Stimulated activated CD4-positive, alpha-beta T cell treated with anti-CD3 and anti-CD28 coated beads, Interleukin-2, amount 100 ng/mL, for 48 hours (primary cell): ENCODE measurements at places on chromosomes 5 and 9.

GRCh38 chr5:110414360-110414759, 312.1 kb downstream of the TMEM232 start:
- DNase-seq = no peak

DNA sequence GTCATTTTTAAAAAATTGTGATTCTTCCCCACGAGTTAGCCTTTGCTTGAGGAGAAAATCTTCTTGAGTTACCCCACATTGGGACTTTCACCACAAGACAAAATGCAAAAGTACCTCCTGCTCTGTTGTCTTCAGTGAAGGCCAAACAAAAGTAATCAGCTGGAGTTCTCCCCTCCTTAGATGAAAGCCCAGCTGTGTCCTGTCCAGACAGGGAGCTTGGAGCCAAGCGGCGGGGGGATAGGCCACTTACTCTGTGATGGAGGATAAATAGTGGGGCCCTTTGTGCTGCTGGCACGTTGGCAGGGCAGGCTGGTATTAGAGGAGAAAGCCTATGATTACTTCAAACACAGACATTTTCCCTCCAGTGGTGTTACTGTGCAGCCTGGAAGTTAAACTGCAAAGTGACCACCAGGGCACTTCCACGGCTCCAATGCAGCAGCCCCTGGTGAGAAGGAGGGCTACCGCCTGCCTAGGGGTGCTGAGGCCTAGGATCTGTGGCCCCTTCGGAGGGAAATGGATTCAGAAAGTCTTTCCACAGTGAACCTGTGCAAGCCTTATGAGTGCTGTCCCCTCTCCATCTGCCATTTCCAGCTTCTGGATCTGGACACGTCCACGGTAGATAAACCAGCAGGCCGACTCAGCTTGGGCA, 155.0 kb downstream of the TMEM167A start:
- DNase-seq = no peak

GRCh38 chr9:16230731-16231130, 639.7 kb downstream of the BNC2 start:
- DNase-seq = no peak

DNA sequence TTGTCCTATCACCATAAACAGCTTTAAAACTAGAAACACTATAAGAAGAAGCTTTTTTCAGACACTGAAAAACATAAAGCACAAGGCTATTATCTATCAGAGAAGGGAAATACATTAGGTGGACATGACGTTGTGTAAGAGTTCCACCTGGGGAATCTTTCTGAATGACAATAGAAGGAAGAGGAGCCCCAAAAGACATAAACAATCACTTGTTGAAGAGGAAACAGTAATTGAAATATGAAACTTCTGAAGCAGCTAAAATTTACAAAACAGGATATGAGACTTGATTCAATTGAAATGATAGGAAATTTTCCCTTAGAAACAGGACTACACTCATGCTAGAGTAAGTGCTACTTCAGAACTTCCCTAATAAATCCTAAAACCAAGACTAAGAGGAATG, 933.6 kb downstream of the EFNA5 start:
- no peak for DNase-seq

DNA sequence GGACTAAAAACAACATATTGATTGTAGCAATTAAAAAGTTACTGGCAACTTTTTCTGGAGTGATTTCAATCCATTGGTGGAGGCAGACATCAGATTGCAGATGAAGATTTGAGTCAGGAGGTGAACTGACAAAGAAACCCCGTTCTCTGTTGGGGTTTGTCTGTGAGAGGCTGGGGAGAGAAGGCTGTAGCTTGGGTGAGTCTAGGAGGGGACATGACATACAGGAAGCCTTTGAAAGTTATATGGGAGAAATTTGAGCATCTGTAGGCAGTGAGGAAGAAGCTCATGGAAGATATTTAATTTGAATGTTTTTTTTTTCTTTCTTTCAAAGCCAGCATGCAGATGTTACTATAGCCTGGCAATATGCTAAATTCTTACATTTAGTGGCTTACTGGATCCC, 26.0 kb downstream of the KDM4C start:
- DNase-seq = no peak

GRCh38 chr5:136516637-136517036, 151.3 kb upstream of the TRPC7 start:
- no peak for DNase-seq

GRCh38 chr9:98043915-98044314, 12.6 kb upstream of the NANS start:
- no peak for DNase-seq

GRCh38 chr5:31794009-31794408, 155.1 kb downstream of the PDZD2 start:
- DNase-seq = no peak

- DNase-seq = no peak
Observed at GRCh38 chr9:13002740-13003139, 227.9 kb downstream of the LURAP1L start.

GRCh38 chr5:163941079-163941478, 435.7 kb downstream of the MAT2B start:
- DNase-seq = no peak

DNA sequence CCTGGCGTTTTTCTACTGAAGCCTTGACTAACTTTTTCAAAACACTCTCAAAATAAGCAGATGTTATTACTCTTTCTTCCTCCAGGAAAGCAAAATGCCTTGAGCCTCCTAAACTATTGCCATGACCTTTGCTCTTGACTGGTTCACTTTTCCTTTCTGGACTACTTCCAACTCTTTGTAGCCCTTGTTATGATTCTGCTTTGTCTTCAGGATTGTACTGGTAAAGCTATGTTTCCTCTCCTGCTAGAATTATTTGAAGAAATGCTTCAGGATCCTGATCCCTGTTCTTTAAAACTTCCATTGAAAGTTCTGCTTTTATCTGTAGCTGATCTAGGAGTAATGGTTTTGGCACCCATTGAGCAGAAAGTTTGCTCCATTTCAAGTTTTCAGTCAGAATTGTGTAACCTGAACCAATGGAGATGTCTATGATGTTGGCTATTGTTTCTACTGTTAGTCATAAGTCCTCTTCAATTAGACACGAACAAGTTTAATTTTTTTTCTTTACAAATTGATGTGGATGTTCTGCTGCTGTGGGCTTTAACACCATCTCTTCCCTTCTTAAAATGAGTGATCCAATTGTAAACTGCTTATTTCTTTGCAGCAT, 1356.4 kb downstream of the EFNA5 start:
- no peak for DNase-seq

GRCh38 chr5:16732356-16732755, 115.6 kb upstream of the RETREG1 start:
- no peak for DNase-seq

- no peak for DNase-seq
Observed at GRCh38 chr9:91663858-91664257, 240.2 kb upstream of the NFIL3 start.

DNA sequence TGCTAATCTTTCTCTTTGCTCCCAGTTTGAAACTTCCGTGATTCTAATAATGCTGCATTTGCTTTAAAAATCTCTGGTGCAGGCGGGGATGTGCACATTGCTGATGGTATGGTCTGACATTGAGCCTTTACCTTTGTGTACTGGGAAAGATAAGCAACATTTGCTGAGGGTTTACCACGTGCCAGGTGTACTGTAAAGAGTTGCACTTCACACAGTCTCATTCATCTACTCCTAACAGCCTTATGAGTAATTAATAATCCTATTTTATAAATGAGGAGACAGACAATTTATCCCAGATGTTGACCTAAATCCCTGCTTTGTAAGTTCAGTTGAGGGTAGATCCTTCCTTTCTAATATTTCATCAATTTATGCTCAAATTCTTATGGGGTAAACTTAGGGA, 726 bp upstream of the ADGRV1 start:
- no peak for DNase-seq

GRCh38 chr5:119382169-119382568, 26.4 kb downstream of the TNFAIP8 start:
- no peak for DNase-seq

DNA sequence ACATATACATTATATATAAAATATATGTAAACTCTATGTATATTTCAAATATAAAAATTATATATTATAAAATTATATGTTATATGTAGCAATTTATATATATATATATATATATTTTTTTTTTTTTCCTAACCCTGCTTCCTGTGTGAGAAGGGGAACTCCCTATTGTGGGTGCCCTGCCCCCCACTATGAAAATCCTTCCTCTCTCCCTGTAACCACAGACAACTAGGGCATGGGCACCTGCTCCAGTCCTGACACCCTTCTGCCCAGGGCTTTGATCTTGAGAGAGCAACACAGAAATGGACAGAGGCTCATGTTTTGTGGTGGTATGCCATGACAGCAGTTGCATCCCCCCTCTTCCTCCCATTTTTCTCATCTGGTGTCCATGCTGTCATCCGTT, 148.7 kb upstream of the IL12B start:
- DNase-seq = no peak

- DNase-seq = no peak
Observed at GRCh38 chr9:92660266-92660665, 9.7 kb downstream of the IPPK start.

GRCh38 chr9:4048441-4048840, 251.4 kb downstream of the GLIS3 start:
- DNase-seq = no peak

DNA sequence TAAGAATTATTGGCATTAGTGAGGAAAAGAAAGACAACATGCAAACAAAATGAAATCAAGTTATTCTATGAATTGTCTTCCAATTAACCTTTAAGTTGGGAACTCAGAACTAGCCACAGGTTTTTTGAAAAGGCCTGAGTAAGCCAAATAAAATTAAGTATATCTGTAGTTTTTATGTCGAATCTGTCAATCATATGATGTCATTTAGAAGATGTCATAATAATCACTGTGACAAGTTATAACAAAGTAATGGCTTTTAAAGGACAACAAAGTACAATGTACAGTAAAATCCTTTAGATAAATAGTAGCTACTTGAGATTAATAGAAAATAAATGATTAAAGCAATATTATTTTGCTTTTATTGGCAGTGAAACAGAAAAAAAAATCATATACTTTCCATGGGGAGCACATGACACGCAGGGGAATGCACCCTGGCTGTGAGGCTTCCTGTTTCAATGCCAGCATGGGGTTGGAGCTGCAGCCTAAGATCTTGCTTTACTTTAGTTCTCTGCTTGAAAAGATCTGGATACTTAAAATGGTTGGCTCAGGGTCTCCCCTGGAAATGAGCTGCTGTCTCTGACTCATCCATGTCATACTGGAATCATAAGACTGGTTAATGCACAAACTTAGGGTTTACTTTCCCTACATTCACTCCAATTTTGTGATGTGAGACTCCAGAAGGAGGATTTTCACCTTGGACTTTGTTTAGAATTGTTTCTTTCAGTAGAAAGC, 284.3 kb downstream of the TAF11L14 start:
- DNase-seq = no peak

DNA sequence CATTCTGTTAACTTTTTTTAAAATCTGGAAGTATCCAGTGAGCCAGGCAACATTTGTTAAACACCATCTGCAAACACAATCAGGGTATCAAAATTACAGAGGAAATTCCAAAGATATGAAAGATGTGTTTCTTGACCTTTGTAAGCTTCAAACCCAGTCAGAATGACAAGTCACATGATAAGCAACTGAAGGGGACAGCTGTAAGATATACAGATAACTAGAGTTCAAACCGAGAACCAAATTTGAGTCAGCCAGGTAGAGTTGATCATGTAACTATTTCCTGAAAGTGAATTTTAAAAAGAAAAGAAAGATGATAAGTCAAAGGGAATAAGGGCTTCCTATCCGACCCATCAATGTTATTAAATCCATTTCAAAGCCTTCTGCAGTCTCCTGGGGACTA, 196.2 kb downstream of the DEPDC1B start:
- DNase-seq = no peak

GRCh38 chr9:22005021-22005701, 3.9 kb downstream of the CDKN2B start:
- no peak for DNase-seq

- no peak for DNase-seq
Observed at GRCh38 chr5:58887721-58888409, 305.0 kb downstream of the RAB3C start.

DNA sequence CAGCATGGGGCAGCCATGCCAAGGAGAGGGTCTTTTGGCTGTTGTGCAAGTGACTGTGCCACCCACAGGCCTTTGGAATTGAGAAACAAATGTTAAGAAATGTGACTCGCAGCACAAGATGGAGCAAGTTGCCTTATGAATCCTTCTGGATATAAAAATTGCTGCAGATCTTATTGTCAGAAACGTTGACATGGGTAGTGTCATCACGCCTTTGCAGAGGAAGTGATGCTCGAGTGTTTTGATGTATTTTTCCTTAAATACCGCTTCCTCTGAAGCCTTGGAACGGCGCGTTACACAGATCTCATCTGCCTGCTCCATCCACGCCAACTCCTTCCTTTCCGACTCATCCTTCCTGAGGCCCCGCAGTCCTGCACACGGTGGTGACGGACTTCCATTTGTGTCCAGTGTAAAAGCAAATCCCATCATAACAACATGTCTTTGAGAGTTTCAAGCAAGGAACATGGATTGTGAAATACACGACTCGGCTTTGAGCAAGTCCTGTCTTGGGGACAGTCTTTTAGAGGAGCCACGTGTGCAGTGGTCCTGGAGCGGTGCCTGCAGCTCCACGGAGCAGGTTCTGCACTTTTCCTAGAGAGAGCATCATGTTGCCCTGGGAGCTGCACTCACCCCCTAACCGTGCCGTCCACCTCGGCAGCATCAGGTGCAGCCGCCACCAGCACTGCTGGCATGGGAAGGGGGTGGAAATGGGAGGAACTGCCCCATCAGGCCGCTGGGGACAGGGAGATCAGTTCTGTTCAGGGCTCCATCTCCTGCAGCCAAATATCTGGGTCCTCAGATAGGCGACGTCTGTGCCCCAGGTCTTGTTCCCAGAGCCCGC, 15.1 kb downstream of the ROPN1L start:
- no peak for DNase-seq

- DNase-seq = no peak
Observed at GRCh38 chr5:27234916-27235315, 196.5 kb upstream of the CDH9 start.

GRCh38 chr9:69986970-69987369, 56.7 kb upstream of the MAMDC2 start:
- DNase-seq = no peak

GRCh38 chr9:105226055-105226454, 18.4 kb upstream of the SLC44A1 start:
- no peak for DNase-seq

GRCh38 chr9:109707355-109707754, 72.6 kb upstream of the PALM2AKAP2 start:
- no peak for DNase-seq

DNA sequence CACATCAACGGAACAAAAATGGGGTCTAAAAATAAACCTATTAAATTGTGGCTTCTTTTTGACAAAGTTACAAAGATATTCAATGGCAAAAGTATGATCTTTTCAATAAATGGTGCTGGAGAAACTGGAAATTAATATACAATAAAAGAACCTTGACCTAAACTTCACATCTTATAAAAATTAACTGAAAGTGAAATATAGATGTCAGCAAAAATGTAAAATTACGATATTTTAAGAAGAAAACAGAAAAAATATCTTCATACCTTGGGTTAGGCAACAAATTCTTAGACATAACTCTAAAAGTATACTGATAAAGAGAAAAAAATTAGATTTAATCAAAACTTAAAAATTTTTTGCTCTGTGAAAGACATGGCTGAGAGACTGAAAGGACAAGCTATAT, 1909.5 kb upstream of the CDH9 start:
- DNase-seq = no peak
